Purkinje cell (primary cell): ENCODE measurements at places on chromosomes 5 and 9. TPM values are rescaled to one million over a fixed set of nuclear protein-coding genes. Genes with fewer than 3 reads are reported as not detected.

C5orf58 gene
- not detected in 2 replicates for polyA plus RNA-seq

GRIA1 gene
- 77.4 and 86.1 TPM in 2 replicates for polyA plus RNA-seq

IFNA17 gene
- polyA plus RNA-seq = not detected in 2 replicates

TMC1 gene
- polyA plus RNA-seq = 0.87 TPM in 1 of 2 replicates, not detected in the other

GGTA1 gene
- polyA plus RNA-seq = not detected in 2 replicates

SPATA6L gene
- polyA plus RNA-seq = 0.65 and 3.5 TPM in 2 replicates

CDH9 gene
- 13.0 TPM in 1 of 2 replicates, not detected in the other for polyA plus RNA-seq

OLFML2A gene
- 0.13 TPM in 1 of 2 replicates, not detected in the other for polyA plus RNA-seq

LCN10 gene
- not detected in 2 replicates for polyA plus RNA-seq

SUSD3 gene
- not detected in 2 replicates for polyA plus RNA-seq

SLC6A18 gene
- not detected in 2 replicates for polyA plus RNA-seq

LECT2 gene
- polyA plus RNA-seq = not detected in 2 replicates

DOCK8 gene
- polyA plus RNA-seq = 0.89 TPM in 1 of 2 replicates, not detected in the other

BARHL1 gene
- polyA plus RNA-seq = not detected in 2 replicates

NMUR2 gene
- 1.6 TPM in 1 of 2 replicates, not detected in the other for polyA plus RNA-seq

PTGDS gene
- 67.9 and 135 TPM in 2 replicates for polyA plus RNA-seq

PLAC8L1 gene
- not detected in 2 replicates for polyA plus RNA-seq

WHRN gene
- 2.0 TPM in 1 of 2 replicates, not detected in the other for polyA plus RNA-seq

PCDH1 gene
- polyA plus RNA-seq = 0.30 TPM in 1 of 2 replicates, not detected in the other

SYK gene
- not detected in 2 replicates for polyA plus RNA-seq

CDH18 gene
- 303 and 308 TPM in 2 replicates for polyA plus RNA-seq

DNAH5 gene
- 1.2 and 2.1 TPM in 2 replicates for polyA plus RNA-seq

ZFP37 gene
- polyA plus RNA-seq = 2.6 and 6.1 TPM in 2 replicates

SETX gene
- 32.4 and 33.8 TPM in 2 replicates for polyA plus RNA-seq

AQP3 gene
- polyA plus RNA-seq = 3.4 and 4.7 TPM in 2 replicates

MELK gene
- polyA plus RNA-seq = not detected in 2 replicates

DMRT3 gene
- not detected in 2 replicates for polyA plus RNA-seq

PRRC1 gene
- polyA plus RNA-seq = 5.5 and 18.7 TPM in 2 replicates

RUSC2 gene
- 2.2 and 3.3 TPM in 2 replicates for polyA plus RNA-seq

FAXDC2 gene
- polyA plus RNA-seq = 13.5 and 19.6 TPM in 2 replicates

RABGAP1 gene
- polyA plus RNA-seq = 15.6 and 24.7 TPM in 2 replicates

PCDHB13 gene
- polyA plus RNA-seq = 2.0 and 5.2 TPM in 2 replicates

PCDHB12 gene
- polyA plus RNA-seq = 2.6 and 2.8 TPM in 2 replicates

IL13 gene
- polyA plus RNA-seq = not detected in 2 replicates

BSPRY gene
- polyA plus RNA-seq = 48.0 and 54.2 TPM in 2 replicates
